Naive B cell (primary cell): ENCODE measurements at places on chromosomes 7 and 10.
A peak's percentile ranks its signal among the peaks of the same experiment; 100 is the strongest.

DNA sequence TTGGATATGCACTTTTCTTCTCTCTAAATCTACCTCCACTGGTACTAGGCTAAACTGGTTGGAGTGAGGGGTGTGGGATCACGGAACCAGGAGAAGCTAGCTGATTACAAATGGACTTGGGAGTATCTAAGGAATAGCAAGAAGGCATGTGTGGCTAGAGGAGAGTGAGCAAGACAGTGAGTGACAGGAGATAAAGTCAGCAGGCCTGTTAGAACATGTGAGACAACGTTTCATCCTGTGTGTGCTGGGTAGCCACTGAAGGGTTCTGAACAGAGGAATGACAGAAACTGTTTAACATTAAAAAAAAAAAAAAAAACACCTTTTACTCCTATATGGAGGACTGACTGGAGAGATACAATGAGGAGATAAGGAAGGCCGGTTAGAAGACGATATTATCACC lies 51.7 kb downstream of the ZNF438 start:
- no peak for DNase-seq

DNA sequence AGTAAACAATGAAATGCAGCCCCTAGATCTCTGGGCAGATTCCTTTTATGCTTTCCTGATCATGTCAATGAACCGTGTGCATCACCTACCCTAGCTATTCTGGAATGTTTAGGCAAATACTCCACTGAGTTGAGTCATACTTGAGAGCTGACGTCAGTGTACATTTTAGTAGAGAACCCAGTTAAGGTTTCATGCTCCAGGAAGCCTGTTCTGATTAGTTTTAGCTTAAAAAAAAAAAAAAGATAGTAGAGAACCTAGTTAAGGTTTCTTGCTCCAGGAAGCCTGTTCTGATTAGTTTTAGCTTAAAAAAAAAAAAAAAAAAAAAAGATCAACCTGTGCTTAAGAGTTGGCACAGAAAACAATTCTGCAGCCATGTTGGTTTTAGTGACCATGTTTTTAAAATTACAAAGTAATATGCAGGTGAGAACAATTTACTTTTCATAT lies 3.7 kb upstream of the MCU start:
- no peak for DNase-seq

GRCh38 chr7:35384761-35385700 lies 131.1 kb upstream of the TBX20 start:
- DNase-seq = no peak

GRCh38 chr7:30933124-30933974 lies 21.7 kb downstream of the AQP1 start:
- no peak for DNase-seq

DNA sequence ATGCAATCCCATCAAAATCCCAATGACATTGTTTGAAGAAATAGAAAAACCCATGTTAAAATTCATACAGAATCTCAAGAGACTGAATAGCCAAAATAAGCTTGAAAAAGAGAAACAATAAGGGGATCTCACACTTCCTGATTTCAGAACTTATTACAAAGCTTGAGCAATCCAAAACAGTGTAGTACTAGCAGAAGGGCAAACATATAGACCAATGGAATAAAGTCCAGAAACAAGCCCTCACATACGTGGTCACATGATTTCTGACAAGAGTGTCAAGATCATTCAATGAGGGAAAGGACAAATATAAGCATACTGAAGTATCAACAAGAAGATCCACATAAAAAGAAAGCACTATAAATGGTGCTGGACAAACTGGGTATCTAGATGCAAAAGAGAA lies 31.9 kb downstream of the MICU1 start:
- DNase-seq = no peak

- DNase-seq = peak; percentile 54
Measured at GRCh38 chr10:32379318-32379949, 32.5 kb upstream of the EPC1 start.
